ENCODE measurements at places on chromosomes 13 and 19.

DNA sequence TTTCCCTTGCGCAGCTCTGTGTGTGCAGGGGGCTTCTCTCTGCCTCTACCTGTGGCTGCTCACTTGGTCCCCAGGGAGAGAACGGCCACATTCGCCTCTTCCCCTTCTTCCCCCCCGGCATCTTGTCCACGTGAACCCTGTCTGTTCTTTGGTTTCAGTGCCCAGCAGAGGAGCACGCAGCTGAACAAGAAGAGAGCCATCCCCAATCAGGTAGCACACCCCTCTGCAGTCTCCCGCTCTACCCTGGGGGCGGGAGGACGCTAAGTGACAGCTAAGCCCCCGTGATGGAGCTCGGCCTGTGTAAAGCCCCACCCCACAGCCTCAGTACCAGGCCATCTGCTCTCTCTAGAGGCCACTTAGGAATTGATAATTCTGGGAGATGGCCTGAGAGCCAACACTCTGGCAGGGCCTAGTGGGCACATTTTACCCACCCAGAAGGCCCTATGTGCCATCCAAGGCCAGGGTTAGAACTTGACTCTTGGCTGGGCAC lies 30.2 kb downstream of the TMED1 start:
- no peak for DNase-seq

DNA sequence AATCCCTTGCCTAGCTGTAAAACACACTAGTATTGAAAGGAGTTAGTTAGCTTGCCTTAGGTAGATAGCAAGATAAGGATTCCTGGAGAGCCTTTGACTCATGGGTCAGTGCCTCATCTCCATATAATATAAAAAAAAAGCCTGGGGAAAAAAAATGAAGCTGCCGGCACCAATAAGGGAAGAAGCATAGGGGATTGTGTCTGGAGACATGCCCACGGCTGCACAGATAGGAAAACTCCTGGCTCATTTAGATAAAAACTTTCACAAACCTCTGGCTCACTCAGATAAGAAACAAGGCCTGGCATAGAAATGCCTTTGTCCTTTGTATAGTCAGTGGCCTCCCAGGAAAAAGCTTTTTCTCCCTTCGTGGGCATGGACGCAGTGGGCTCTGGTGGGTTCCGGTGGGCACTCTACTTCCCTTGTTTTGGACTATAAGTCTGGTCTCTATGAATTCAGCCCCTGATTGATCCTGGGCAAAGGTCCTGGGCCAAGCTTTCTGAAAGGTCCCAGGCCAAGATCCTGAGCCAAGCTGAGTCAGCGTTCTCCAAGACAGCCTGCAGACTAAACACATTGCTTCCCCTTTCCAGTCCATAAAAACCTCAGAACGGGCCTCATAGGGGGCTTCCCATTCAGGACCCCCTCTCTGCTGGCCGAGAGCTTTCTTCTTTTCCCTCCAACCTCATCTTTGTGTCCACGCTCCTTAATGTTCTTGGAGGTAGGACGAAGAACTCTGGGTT lies 4.9 kb upstream of the OR7A17 start:
- no peak for DNase-seq

- DNase-seq: no peak
Observed at GRCh38 chr13:89784161-89784809, 1563.2 kb upstream of the MIR17HG start.

DNA sequence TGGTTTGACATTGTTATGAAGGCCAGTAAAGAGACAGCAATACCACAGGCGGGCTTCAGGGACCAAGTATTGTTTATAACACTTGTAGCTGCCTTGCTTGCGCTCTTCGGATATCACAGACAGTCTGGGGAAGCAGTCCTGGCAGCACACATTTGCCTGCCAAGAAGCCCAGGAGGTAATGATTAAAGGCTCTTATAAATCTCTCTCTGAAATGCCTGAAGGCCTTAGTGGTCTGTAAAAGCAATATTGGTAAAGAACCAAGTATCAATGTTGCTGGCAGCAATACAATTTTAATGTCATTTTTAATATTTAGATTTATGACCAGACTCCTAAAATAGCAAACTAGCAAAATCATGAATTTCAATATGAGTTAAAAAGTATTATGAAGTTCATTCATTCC lies 1312.4 kb downstream of the PCDH9 start:
- DNase-seq: no peak

DNA sequence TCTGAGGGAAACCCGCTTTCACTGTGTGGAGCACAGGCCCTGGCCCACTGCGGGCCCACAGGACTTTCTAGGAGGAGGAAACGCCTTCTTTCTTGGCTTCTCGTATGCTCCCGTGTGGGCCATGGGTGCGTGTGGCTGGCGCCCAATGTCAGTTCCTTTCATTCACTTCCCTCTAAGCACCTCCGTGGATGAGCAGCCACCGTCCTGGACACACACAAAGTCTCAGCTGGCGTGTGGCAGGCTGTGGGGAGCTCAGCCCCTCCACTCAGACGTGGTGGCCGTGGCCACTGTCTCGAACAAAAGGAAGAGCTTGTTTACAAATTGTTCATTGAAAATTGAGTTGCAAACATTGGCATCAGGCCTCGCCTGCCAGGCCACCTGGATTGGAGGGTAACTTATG lies 240.0 kb upstream of the SGCG start:
- no peak for DNase-seq

Data from T1000 (cell line).